ENCODE measurements at places on chromosomes 1 and 21.

DNA sequence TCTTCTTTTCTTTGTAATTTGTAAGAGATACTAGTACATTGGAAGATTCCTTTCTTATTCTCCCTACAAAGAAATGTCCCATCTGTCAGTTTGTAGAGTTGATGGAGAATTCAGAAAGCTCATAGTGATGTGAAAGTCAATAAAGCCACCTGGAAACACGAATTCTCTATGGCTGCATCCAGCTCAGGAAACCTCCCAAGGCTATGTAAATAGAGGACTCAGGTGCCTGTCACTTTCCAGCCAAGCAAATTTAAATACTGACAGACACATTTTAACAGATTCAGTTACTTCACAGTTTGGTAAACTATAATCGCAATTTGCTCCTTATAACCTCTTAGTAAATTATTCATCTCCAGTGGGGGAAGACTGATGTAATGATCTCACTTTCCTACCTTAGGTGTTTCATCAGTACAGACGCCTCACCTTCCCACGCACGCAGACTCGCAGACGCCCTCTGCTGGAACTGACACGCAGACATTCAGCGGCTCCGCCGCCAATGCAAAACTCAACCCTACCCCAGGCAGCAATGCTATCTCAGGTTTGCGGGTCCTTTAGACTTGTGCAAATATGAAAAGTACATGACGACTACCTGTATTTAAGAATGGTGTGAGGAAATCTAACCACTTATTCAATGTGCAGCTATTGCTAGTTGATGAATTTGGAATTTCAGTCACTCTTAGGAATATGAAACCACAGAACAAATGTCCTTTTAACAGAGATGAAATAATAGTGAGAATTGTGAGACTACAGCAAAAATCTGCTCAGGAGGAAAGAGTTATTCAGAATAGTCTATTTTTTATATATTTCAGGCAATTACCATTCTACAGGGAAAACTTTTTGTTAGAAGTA, 60.6 kb downstream of the PTPRC start:
- H3K36me3 ChIP-seq: peaks cover 75% of the 10 kb centered on the region
- H3K27me3 ChIP-seq: no peaks in the 10 kb centered on the region
- peak; percentile 41 for DNase-seq
- peak overlapping the region; percentile 83 for H3K27ac ChIP-seq
- peaks cover 80% of the 10 kb centered on the region for H3K4me1 ChIP-seq

- no peak overlapping the region for H3K4me3 ChIP-seq
- no peak for DNase-seq
- peaks cover 31% of the 10 kb centered on the region for H3K27me3 ChIP-seq
- no peak overlapping the region for H3K27ac ChIP-seq
Observed at GRCh38 chr1:212621043-212621948, 12.7 kb downstream of the ATF3 start.

GRCh38 chr21:33157303-33157702, 72.4 kb upstream of the IFNAR2 start:
- no peak for DNase-seq
- H3K4me3 ChIP-seq: no peak overlapping the region
- peaks cover 68% of the 10 kb centered on the region for H3K27me3 ChIP-seq
- no peaks in the 10 kb centered on the region for H3K4me1 ChIP-seq
- H3K36me3 ChIP-seq: peaks cover 3% of the 10 kb centered on the region

- H3K4me1 ChIP-seq: no peaks in the 10 kb centered on the region
- H3K27me3 ChIP-seq: no peaks in the 10 kb centered on the region
- peaks cover 3% of the 10 kb centered on the region for H3K36me3 ChIP-seq
- H3K4me3 ChIP-seq: no peak overlapping the region
- DNase-seq: no peak
Observed at GRCh38 chr1:234933475-234933874, 195.2 kb downstream of the TOMM20 start.

GRCh38 chr1:217717959-217718358, 86.8 kb downstream of the SPATA17 start:
- DNase-seq: no peak
- H3K4me1 ChIP-seq: no peaks in the 10 kb centered on the region
- H3K27ac ChIP-seq: no peak overlapping the region
- H3K27me3 ChIP-seq: no peaks in the 10 kb centered on the region

- no peak for DNase-seq
- no peaks in the 10 kb centered on the region for H3K27me3 ChIP-seq
- H3K27ac ChIP-seq: no peak overlapping the region
- H3K4me1 ChIP-seq: no peaks in the 10 kb centered on the region
Observed at GRCh38 chr21:36798491-36798890, 99.6 kb downstream of the SIM2 start.

DNA sequence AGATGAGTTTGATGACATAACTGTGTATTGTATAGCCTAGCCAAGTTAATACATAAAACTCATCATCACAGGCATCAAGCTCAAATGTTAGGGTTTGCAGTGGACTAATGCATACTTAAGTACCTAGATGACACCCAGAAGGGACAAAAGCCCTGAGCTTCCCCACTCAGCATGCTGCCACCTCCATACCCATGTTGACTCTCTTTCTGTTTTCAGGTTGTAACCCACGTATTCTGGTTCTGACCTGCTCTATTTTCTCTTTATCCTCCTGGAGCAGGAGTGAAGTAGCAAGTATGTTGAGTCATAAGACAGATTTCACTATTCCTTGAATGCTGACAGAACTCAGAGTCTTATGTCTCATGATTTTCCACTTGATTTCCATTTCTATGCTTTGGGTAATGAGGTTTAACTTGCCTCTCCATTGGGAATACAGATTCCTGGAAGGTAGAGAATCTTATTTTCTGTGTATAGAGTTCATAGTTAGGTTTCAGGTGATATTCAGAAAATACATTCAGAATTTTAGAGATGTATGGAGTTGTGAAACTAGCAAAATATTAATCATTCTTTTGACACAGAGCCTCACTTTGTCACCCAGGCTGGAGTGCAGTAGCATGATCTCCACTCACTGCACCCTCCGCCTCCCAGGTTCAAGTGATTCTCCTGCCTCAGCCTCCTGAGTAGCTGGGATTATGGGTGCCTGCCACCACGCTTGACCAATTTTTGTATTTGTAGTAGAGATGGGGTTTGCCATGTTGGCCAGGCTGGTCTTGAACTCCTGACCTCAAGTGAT, 122.5 kb upstream of the KCNJ15 start:
- H3K36me3 ChIP-seq: no peaks in the 10 kb centered on the region
- H3K4me3 ChIP-seq: no peak overlapping the region
- no peaks in the 10 kb centered on the region for H3K4me1 ChIP-seq
- no peak for DNase-seq
- no peak overlapping the region for H3K27ac ChIP-seq
- H3K27me3 ChIP-seq: peaks cover 31% of the 10 kb centered on the region

GRCh38 chr1:164562061-164562460, 3.1 kb downstream of the PBX1 start:
- no peaks in the 10 kb centered on the region for H3K4me1 ChIP-seq
- H3K4me3 ChIP-seq: no peak overlapping the region
- peaks cover 4% of the 10 kb centered on the region for H3K36me3 ChIP-seq
- H3K27ac ChIP-seq: no peak overlapping the region
- H3K27me3 ChIP-seq: peaks cover 17% of the 10 kb centered on the region

DNA sequence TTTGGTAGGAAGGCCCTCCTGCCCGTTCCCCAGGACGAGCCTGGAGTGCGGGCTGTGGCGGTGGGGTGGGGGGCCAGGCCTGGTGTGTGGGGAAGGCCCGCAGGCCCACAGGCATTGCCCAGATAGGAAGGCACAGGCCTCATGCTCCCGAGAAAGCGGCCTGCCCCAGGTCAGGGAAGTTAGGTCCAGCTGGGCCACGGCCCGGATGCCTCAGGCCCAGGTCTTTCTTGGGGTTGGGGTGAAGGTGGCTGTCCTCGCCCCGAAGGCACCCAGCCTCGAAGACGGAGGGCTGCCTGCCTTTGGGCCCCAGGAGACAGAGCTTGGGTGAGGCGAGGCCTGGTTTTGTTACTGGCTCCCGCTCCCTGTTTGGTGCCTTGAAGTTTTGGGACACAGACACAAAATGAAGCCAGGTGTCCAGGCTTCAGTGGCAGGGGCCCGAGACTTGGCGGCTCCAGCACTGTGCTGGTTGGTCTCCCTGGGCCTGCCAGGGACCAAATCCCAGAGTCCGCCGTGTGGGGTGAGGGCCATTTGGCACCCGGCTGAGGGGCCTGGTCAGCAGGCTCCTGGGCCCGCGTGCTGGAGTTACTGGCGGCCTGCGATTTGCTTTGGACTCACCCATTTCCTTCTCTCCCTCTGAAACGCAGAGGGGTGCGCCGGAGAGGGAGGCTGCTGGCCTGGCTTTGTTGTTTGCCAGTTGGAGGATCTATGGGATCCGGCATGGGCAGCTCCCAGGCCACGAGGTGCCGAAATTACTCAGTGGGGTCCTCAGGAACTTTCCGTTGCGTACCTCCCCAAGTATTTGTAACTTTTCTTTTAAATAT, 2.0 kb downstream of the SKI start:
- H3K27me3 ChIP-seq: no peaks in the 10 kb centered on the region
- H3K36me3 ChIP-seq: peaks cover 67% of the 10 kb centered on the region
- H3K27ac ChIP-seq: peak overlapping the region; percentile 96
- no peak for DNase-seq
- H3K4me1 ChIP-seq: peaks cover 60% of the 10 kb centered on the region

DNA sequence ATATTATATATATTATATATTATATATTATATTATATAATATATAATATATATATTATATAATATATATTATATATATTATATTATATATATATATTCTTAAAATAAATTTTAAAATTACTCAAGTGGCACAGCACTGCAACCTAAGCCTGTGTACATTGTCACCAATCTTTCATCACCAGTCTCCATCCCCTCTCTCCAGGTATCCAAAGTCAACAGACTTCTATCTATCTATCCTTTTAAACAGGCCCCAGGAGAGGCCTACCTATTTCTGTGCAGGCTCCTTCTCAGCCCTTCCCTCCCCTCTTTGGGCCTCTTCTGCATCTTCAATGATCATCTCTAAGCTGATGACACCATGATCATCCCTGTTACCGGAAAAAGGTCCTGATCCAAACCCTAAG, 111.7 kb downstream of the RHOU start:
- H3K4me3 ChIP-seq: no peak overlapping the region
- peaks cover 5% of the 10 kb centered on the region for H3K36me3 ChIP-seq
- H3K27me3 ChIP-seq: no peaks in the 10 kb centered on the region
- DNase-seq: no peak
- no peaks in the 10 kb centered on the region for H3K4me1 ChIP-seq
- H3K27ac ChIP-seq: no peak overlapping the region

DNA sequence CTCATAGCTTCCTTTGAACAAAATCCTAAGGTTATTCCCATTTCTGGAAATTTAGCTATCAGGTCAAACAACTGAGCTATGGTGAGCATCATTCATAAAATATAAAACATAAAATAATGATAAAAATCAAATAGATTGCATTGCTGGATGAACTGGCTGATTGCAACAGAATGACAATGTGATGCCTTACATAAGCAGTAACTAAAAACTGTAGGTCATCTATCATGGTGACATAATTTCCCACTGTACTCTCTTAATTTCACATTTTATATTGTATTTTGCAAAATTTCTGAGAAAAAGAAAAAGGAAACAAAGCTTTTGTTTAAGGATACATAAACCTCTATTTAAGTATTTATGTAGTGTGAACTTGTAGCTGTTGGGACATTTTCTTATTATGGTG, 4.6 kb downstream of the PTGER3 start:
- H3K36me3 ChIP-seq: no peaks in the 10 kb centered on the region
- no peak overlapping the region for H3K4me3 ChIP-seq
- peaks cover 73% of the 10 kb centered on the region for H3K27me3 ChIP-seq
- peaks cover 14% of the 10 kb centered on the region for H3K4me1 ChIP-seq
- H3K27ac ChIP-seq: no peak overlapping the region

- H3K4me1 ChIP-seq: peaks cover 86% of the 10 kb centered on the region
- H3K36me3 ChIP-seq: peaks cover 25% of the 10 kb centered on the region
- no peaks in the 10 kb centered on the region for H3K27me3 ChIP-seq
- no peak for DNase-seq
- peak overlapping the region; percentile 90 for H3K27ac ChIP-seq
Observed at GRCh38 chr1:155974208-155975115, 3.9 kb downstream of the ARHGEF2 start.

GRCh38 chr1:53627031-53627430, 111.9 kb downstream of the GLIS1 start:
- H3K36me3 ChIP-seq: no peaks in the 10 kb centered on the region
- no peaks in the 10 kb centered on the region for H3K27me3 ChIP-seq
- H3K4me3 ChIP-seq: no peak overlapping the region
- no peak overlapping the region for H3K27ac ChIP-seq
- H3K4me1 ChIP-seq: no peaks in the 10 kb centered on the region

GRCh38 chr1:221724931-221725605, 16.8 kb downstream of the DUSP10 start:
- H3K4me3 ChIP-seq: no peak overlapping the region
- peaks cover 16% of the 10 kb centered on the region for H3K36me3 ChIP-seq
- peaks cover 72% of the 10 kb centered on the region for H3K4me1 ChIP-seq
- peak overlapping the region; percentile 64 for H3K27ac ChIP-seq
- DNase-seq: no peak
- H3K27me3 ChIP-seq: no peaks in the 10 kb centered on the region

DNA sequence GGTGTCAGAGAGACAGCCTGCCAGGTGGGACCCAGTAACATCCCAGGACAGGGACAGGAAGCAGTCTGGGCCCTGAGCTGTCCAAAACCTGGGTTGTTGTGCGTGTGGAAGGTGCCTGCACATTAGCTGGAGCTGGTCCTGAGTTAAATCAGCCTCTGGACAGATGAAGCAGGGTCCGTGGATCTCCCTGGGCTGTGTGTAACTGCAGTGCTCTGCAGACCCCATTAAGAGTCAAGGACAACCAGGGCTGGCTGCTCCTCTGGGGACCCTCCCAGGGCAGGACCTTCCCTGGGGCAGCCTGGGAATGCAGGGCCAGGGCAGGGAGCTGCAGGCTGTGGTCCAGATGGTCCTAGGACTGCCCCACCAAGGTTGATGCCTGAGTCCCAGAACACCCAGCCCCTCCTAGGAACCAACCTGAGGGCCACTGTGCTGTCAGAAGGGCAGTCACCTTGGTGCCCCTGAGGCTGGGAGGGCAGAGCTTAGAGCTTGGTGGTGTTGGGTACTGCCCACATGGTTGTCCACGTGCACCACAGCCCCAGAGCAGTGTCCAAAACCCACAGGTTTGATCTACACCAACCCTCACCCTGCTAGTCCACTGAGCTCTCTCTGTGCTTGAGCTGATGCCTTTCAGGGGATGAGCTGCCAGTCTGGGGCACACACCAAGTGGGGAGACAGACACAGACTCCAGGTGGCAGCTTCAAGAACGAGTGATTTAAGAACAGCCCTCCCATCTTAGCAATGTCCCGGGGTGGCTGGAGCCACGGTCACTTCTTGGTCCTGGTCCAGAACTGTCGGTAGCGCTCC, 2.9 kb downstream of the MRPL55 start:
- no peaks in the 10 kb centered on the region for H3K27me3 ChIP-seq
- peaks cover 29% of the 10 kb centered on the region for H3K4me1 ChIP-seq
- H3K4me3 ChIP-seq: no peak overlapping the region
- DNase-seq: no peak
- H3K27ac ChIP-seq: no peak overlapping the region
- peaks cover 36% of the 10 kb centered on the region for H3K36me3 ChIP-seq

- H3K27me3 ChIP-seq: peaks cover 44% of the 10 kb centered on the region
- H3K27ac ChIP-seq: no peak overlapping the region
Observed at GRCh38 chr21:38917043-38917774, 111.5 kb downstream of the ETS2 start.

GRCh38 chr1:18684303-18684702, 53.7 kb downstream of the PAX7 start:
- H3K4me3 ChIP-seq: no peak overlapping the region
- DNase-seq: no peak
- no peaks in the 10 kb centered on the region for H3K4me1 ChIP-seq
- peaks cover 2% of the 10 kb centered on the region for H3K36me3 ChIP-seq

GRCh38 chr1:33042831-33043230, 6.1 kb upstream of the AK2 start:
- H3K36me3 ChIP-seq: peaks cover 2% of the 10 kb centered on the region
- no peak for DNase-seq
- H3K27ac ChIP-seq: no peak overlapping the region

GRCh38 chr21:21712748-21713520, 714.7 kb downstream of the NCAM2 start:
- H3K4me1 ChIP-seq: no peaks in the 10 kb centered on the region
- no peak overlapping the region for H3K4me3 ChIP-seq
- no peaks in the 10 kb centered on the region for H3K36me3 ChIP-seq
- H3K27me3 ChIP-seq: no peaks in the 10 kb centered on the region

Measured in central memory CD8-positive, alpha-beta T cell (primary cell).